GF-D8 (cell line): ENCODE measurements at places on chromosomes 1 and 21.

DNA sequence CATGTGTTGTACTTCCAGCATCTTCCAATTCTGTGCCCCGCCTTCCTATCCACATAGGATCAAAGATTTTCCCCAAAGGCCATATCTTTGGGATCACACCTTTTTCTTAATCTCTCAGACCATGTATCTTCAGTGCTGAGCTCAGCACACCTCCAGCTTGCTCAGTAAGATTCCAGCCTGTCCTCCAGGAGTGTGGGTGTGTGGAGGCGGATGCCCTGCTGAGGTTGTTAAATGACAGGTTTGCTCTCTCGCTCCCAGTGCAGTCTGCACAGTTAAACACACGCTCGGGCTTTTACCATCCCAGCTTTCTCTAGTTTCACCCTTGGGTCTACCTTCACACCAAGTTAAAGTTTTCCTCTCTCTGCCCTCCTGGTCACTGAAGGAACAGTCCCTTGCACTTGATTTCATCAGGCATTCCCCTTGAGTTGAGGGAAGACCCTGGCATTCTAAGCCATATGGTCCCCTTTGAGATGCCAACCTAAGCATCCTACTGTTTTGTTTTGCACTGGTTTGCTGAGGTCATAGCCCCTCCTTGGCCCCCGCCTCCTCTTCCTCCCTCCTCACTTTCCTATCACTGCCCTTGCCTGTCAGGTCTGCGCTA, 13.7 kb downstream of the MYOG start:
- DNase-seq, result no peak

GRCh38 chr1:61169045-61169444, 86.7 kb downstream of the NFIA start:
- no peak for DNase-seq

DNA sequence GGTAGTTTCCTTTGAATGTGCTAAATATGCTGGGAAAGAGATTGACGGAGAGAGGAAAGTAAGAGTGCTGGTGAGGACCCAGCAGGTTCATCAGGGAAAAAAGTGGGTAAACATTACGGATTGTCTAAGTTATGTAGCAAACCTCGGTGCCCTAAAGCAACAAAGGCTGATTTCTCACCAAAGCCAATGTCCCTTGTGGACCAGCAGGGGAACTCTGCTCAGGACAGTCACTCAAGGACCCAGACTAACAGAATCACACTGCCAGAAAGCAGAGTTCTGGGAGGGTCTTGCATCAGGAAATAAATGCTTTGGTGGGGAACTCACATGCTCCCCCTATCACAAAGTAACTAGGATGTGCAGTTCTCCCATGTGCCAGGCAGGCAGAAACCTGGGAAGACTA, 1.7 kb upstream of the IKBKE start:
- DNase-seq, result no peak

DNA sequence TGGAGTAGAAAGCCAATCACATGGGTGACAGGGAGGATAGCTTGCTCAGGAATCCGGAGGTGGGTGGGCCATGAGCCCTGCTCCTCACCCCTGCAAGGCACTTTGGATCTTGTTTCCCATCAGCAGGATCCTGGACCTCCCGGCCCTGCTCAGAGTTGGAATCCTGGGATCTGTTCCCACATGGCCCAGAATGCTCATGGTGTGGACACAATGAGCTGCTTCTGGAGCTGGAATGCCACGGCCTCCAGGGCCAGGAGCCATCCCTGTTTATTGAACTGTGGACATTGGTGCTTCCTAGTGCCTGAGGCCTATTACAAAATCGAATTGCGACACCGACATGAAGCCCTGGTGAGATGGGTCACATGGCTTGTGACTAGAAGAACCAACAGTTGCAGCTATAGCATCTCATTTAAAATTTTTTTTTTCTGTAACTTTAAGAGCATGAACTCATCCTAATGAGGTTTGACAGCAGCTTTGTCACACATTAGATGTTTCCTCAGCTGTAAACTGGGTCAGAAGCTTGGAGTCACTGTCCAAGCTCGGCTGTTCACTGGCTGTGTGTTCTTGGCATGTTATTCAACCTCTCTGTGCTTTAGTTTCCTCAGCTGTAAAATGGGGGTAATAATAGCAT, 40.4 kb upstream of the GOLT1A start:
- no peak for DNase-seq

DNA sequence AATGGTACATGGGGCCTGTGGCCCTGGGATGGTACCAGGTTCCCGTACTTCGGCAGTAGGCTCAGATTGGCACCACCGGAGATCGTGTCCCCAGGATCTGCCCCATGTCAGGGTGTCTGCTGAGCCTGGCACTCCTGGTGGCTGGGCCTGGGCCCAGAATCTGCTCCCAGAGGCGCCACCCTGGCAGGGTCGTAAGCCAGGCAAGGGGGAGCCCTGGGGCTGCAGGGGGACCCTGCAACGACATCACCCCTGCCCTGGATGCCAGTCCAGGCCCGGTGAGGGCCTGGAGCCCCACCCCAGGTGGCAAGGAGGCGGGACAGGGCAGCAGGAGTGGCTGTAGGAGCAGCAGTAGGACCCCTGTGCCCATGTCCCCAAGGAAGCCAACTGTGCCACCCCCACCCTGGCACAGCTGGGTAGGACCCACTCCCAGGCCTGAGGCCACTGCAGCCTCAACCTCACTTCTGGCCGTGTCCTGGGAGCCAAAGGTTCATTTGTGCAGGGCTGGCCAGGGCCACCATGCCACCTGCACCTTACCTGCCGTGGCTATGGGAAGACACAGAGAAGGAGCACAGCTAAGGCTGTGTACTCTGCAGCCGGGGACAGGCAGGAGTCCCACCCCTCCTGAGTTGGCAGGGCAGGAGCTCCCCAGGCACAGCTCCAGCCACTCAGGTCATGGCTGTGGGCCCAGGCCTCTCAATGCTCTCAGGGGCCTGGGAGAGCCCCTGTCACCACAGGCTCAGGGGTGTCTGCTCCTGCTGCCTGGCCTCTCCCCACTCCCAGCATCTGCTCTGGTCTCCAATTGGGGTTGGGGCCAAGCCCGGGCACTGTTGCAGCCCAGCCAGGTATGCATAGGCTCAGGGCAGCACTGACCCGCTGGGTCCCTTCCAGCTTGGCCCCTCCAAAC, 141.7 kb downstream of the EIF4G3 start:
- no peak for DNase-seq

- no peak for DNase-seq
Measured at GRCh38 chr1:94120991-94121390, at the start of gene ABCA4. Gene ABCA4 (minus strand): TSS chr1:94121148. CDS start chr1:94121045, 103 bp downstream.

- DNase-seq, result no peak
Measured at GRCh38 chr1:223363057-223363855, 720 bp downstream of the SUSD4 start.

DNA sequence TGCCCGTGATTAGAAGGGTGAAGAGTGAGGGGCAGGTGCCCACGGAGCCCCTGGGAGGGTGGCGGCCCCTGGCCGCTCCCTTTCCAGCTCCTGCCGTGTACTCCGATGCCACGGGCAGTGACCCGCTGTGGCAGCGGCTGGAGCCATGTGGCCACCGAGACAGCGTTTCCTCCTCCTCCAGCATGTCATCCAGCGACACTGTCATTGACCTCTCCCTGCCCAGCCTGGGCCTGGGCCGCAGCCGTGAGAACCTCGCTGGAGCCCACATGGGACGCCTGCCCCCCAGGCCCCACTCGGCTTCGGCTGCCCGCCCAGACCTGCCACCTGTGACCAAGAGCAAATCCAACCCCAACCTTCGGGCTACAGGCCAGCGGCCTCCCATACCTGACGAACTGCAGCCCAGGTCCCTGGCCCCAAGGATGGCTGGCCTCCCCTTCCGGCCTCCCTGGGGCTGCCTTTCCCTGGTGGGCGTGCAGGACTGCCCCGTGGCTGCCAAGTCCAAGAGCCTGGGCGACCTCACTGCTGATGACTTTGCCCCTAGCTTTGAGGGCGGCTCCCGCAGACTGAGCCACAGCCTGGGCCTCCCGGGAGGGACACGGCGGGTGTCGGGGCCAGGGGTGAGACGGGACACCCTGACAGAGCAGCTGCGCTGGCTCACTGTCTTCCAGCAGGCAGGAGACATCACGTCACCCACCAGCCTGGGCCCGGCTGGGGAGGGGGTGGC, 22.0 kb downstream of the PANK4 start:
- DNase-seq, result no peak

GRCh38 chr1:87720561-87720960, 391.9 kb downstream of the LMO4 start:
- no peak for DNase-seq

- DNase-seq, result no peak
Measured at GRCh38 chr1:15205586-15206346, 41.3 kb upstream of the FHAD1 start.

DNA sequence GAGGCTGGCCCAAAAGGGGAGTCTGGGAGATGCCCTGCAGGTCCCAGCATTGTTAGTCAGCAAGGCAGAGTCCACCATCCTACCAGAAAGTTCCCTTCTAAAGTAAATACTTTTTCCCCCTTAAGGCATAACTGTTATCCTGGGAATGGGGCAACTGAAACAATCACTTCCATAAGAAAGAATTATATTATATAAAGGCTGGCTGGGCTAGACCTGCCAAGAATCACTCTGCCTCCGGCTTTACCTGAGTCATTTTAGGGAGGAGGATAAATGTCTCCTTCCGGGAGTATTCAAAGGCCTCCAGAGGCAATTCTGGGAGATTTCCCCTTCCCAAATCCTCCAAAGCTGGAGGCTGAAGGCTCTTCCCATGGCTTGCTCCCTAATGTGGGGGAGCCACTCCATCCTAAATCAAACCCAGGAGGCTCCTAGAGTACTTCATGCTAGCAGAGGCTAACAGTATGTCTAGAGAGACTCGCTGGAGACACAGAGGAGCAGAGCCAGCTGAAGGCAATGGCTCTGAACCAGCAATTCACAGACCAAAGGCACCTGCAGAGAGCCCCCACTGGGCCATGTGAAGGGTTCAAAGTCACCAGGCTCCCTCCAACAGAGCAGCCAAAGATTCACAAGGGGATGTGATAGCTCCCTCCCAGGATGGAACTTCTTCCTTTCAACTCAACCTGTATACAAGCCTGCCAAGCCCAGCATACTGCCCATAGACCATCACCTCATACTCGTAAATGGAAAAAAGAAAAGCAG, 116.0 kb downstream of the ASTN1 start:
- no peak for DNase-seq

DNA sequence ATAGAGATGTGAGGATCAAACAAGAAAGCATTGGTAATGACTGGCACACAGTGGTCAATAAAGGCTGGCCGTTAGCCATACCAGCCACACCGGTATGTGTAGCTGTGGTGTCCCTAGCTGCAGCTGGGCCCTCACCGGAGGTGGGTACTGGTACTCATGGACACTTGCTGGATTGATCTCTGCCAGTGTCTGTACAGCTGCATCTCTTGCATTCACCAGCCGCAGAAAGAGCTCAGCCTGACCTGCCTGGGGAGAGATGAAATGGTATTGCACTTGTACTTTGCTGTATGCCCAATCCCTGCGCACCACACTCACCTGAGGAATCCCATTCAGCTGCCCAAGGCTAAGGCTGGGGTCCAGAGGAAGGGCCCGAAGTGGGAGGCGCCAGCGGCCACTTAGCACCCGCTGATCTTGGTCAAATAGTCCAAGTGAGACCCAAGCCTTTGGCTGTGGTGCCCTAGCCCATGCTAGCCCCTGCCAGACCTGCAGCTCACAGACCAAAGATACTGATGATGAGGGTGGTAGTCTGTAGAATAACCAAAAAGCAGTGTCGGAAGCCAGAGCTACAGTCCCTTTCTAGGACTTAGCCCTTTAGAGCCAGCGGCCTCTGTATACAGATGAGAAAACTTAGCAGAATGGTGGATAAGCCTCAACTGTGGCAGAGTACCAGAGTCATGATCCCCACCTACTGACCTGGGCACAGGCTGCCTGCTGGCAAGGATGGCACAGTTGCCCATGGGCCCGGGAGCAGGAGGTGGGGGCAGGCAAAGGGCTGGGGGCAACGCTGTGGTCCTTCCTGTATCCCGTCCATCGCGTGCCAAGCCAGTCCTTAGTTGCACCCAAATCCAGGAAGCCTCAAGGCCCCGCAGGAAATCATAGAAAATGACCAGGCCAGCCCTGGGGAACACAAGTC, 3.0 kb downstream of the CCDC17 start:
- no peak for DNase-seq

GRCh38 chr1:158407092-158407491, 7.8 kb upstream of the OR10T2 start:
- no peak for DNase-seq

DNA sequence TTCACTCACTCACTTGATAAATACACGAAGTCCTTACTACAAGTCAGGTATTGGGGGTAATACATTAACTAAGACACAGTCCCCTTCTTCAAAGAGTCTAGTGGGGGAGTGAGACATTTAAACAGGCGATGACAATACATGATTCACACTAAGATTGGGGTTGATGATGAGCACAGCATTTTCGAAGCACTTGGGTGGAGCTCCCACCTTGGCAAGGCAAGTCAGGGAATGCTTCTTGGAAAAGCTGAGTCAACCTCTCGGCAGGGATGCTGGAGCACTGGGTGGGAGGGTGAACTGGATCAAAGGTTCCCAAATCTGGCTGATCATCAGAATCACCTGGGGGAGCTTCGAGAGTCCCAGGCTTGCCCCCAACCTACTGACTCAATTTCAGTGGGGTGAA, 57.9 kb upstream of the ENAH start:
- no peak for DNase-seq

DNA sequence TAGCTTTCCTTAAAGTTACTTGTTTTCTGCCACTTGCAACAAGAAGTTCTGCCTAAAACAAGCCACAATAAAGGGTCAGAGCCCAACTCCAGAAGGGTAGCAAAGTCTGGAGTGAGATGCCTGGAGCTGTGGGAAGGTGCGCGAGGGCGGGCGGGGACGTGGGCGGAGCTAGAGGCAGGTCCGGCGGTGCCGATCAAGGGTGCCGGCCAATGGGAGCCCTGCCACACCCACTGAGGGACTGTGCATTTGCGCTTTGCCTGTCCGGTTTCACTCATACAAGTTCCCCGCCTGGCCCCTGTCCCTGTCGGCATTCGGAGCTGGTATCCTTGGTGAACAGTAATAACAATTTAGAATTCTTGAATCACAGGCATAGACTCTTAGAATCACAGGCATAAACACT, 732.4 kb downstream of the MATN1 start:
- DNase-seq, result no peak

GRCh38 chr1:6314503-6314902, 53.6 kb upstream of the GPR153 start:
- no peak for DNase-seq

- no peak for DNase-seq
Measured at GRCh38 chr1:220796530-220796929, 9.8 kb downstream of the MTARC1 start.

GRCh38 chr1:110734133-110734680, 59.5 kb upstream of the KCNA3 start:
- no peak for DNase-seq

GRCh38 chr1:76473591-76473990, 393.7 kb upstream of the ST6GALNAC5 start:
- no peak for DNase-seq
